ENCODE measurements at places on chromosomes 4 and X.

GRCh38 chr4:110795971-110796370, 173.1 kb upstream of the PITX2 start:
- no peak for DNase-seq

- no peak for DNase-seq
Observed at GRCh38 chr4:7892212-7893019, 47.2 kb downstream of the AFAP1 start.

DNA sequence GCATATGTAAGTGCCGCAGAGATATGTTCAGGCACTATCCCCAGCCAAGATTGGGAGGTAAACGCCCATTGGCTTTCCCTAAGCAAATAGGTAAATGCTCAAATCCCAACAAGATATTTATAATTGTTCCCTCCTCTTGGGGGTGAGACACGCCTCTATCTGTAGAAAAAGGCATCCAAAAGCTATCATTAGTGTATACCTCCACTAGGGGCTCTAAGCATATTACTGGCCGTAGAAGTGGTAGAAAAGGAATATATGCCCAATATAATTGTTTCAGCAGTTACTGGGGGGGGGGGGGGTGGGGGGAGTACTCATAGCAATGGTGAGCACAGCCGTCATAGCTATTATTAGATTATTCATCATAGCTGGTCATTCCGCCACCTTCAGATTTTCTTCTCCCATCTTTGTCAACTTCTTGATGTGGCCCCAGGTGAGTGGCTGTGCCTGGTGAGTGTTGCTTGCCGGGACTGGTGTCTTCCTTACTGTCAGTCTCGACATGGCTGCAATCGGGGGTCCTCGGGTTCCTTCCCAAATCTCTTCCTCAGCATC, 53.3 kb upstream of the WDR1 start:
- DNase-seq, result no peak

GRCh38 chrX:100830547-100830946, 10.4 kb downstream of the CSTF2 start:
- DNase-seq, result no peak

GRCh38 chr4:44446801-44447562, 1.6 kb downstream of the KCTD8 start:
- DNase-seq, result peak; percentile 12

DNA sequence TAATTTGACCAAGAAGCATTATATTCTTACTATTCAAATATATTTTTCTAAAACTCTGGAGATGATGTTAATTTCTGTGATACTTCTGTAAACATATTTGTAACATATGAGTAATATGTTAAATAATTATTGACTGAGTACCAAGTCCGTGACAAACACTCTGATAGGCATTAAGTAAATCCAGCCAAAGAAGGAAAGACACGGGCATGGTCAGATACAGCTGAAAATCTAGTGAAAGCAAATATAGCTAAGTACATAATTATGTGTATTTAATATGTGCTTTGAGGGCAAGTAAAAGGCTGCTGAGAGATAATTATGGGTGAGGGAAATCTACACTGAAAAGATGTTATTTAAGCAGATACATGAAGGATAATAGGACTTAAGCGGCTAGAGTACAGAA, 1263.6 kb upstream of the ADGRL3 start:
- DNase-seq, result no peak

GRCh38 chrX:39519566-39520301, 578.0 kb downstream of the BCOR start:
- DNase-seq, result no peak

GRCh38 chr4:24914460-24914859, 1.6 kb upstream of the CCDC149 start:
- no peak for DNase-seq

DNA sequence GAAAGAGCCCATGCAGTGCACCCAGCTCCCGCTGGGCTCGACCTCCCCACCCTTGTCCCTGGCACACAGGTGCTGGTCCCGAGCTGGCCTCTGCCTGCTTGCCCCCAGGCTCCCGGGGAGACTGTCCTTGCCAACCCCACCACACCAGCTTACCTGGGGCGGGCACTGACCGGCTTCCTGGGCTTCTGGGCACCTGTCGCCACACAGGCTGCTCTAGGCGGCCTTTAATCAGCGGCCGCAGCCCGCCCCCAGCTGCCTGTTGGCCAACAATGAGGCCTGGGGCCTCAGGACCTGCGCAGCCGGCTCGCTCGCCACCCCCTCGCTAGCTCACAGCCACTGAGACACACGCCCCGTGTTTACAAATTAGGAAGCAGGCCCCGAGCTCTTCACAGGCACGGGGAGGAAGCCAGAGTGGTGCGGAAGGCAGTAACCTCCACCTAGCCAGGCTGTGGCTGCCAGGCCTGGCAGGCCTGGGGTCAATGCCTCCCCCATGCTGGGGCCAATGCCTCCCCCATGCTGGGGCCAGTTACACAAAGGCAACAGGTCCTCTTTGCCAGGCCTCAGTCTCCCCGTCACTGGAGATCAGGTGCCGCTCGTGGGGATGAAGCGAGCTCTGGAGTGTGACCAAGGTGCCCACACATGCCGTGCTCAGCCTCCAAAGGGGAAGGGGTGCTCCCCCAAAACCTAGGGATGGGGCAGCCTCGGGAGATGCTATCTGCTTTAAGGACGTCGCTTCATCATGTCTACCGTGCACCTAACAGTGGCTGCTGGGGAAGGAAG, at the start of gene TREX2:
Gene TREX2 (minus strand): TSS at position 201 of the 780 bp plus-strand sequence. CDS start 626 bp downstream, outside the sequence.
- no peak for DNase-seq

- DNase-seq, result no peak
Observed at GRCh38 chr4:171430495-171430894, 382.7 kb upstream of the GALNTL6 start.

DNA sequence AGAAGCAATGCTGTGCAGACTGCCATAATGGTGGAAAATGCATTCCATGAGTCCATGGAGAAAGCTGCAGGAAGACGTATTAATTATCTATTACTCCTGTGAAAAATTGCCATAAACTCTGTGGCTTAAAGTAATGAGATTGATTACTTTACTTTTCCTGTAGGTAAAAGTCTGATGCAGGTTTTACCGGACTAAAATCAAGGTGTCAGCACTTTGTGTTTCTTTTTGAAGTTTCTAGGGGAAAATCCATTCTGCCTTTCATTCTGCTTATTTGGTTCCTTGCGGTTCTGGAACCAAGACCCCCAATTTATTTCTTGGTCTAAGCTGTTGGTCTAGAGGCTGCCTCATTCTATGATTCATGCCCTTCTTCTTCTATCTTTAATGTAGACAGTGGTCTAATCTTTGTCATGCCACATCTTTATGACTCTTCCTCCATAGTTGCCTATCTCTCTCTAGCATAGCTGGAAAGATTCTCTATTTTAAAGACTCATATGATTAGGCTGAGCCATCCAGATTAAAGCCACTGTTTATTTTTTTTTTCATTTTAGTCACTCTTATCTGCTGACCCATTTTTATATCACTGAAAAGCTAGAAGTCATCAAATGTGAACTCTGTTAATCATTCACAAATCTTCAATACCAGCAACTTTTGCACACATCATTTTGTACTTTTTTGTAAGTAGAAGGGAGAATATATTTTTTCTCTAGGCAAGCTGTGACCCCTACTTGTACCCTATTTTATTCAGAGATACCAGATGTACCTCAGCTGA, 2056.4 kb downstream of the PCDH7 start:
- DNase-seq, result no peak

GRCh38 chr4:145679991-145680455, at the start of gene C4orf51:
Gene C4orf51, plus strand, starts transcription at chr4:145680146. Its CDS starts 58 bp downstream, at chr4:145680204.
- no peak for DNase-seq

- no peak for DNase-seq
Observed at GRCh38 chr4:60948008-60948407, 252.1 kb upstream of the ADGRL3 start.

All from progenitor cell of endocrine pancreas (in vitro differentiated cells).